Peyer's patch (tissue), 4 donors: ENCODE measurements at places on chromosomes 5 and 9. TPM values are rescaled to one million over a fixed set of nuclear protein-coding genes. Genes with fewer than 3 reads are reported as not detected.
A peak's percentile ranks its signal among the peaks of the same experiment; 100 is the strongest.

The TNFAIP8 gene
- 47.9 TPM for total RNA-seq

The WDR38 gene
- total RNA-seq, result not detected

The TNC gene
- total RNA-seq, result 14.5 TPM

The LIFR gene
- total RNA-seq, result 13.7 TPM

The PCDHAC2 gene
- 0.19 TPM for total RNA-seq

GRCh38 chr5:122924203-122924602 is 78.8 kb downstream of the SNX24 start:
- no peaks in the 10 kb centered on the region for H3K27me3 ChIP-seq
- no peaks in the 10 kb centered on the region for H3K4me1 ChIP-seq
- DNase-seq, result no peak
- no peak overlapping the region for H3K27ac ChIP-seq
- H3K36me3 ChIP-seq, result no peaks in the 10 kb centered on the region
- no peak overlapping the region for H3K4me3 ChIP-seq

GRCh38 chr5:16588434-16589214 is 28.2 kb downstream of the RETREG1 start:
- H3K36me3 ChIP-seq, result no peaks in the 10 kb centered on the region
- no peak overlapping the region for H3K4me3 ChIP-seq
- H3K27me3 ChIP-seq, result no peaks in the 10 kb centered on the region
- DNase-seq, result no peak
- no peak overlapping the region for H3K27ac ChIP-seq

DNA sequence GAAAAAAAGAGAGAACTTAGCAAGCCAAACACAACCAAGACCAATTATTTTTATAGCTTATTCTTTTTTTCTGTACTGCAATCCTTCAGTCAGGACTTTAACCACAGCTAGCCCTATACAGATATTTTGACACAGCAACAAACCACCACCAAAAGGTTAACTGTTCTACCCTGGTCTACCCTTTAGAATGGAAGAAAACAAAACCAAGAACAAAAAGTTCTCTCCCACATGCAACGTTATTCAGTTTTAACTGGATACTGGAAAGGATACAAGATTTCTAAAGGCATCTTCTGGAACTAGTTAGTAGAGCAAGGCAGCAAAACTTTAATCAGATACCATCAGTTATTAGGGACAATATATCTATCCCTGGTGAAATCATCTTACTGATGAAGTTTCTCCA is 32.6 kb downstream of the ECPAS start:
- no peaks in the 10 kb centered on the region for H3K4me1 ChIP-seq
- no peaks in the 10 kb centered on the region for H3K27me3 ChIP-seq
- no peak for DNase-seq
- H3K4me3 ChIP-seq, result no peak overlapping the region

- no peaks in the 10 kb centered on the region for H3K27me3 ChIP-seq
- H3K4me1 ChIP-seq, result no peaks in the 10 kb centered on the region
- no peak for DNase-seq
- H3K4me3 ChIP-seq, result peak overlapping the region; percentile 70
- H3K36me3 ChIP-seq, result no peaks in the 10 kb centered on the region
Measured at GRCh38 chr9:5435912-5436311, 1.8 kb downstream of the PLGRKT start.

- no peaks in the 10 kb centered on the region for H3K36me3 ChIP-seq
- DNase-seq, result no peak
- no peaks in the 10 kb centered on the region for H3K27me3 ChIP-seq
- no peak overlapping the region for H3K4me3 ChIP-seq
Measured at GRCh38 chr9:121447321-121447834, 52.3 kb downstream of the GGTA1 start.

- no peak overlapping the region for H3K27ac ChIP-seq
- DNase-seq, result no peak
- H3K4me3 ChIP-seq, result no peak overlapping the region
- H3K27me3 ChIP-seq, result no peaks in the 10 kb centered on the region
- H3K36me3 ChIP-seq, result no peaks in the 10 kb centered on the region
- no peaks in the 10 kb centered on the region for H3K4me1 ChIP-seq
Measured at GRCh38 chr9:101403516-101404285, 5.0 kb downstream of the ZNF189 start.

GRCh38 chr9:130746434-130747212 is 53.0 kb downstream of the EXOSC2 start:
- no peaks in the 10 kb centered on the region for H3K4me1 ChIP-seq
- H3K27ac ChIP-seq, result no peak overlapping the region
- H3K4me3 ChIP-seq, result no peak overlapping the region
- no peaks in the 10 kb centered on the region for H3K27me3 ChIP-seq

- no peak overlapping the region for H3K4me3 ChIP-seq
- DNase-seq, result no peak
- H3K4me1 ChIP-seq, result no peaks in the 10 kb centered on the region
- no peak overlapping the region for H3K27ac ChIP-seq
- no peaks in the 10 kb centered on the region for H3K36me3 ChIP-seq
Measured at GRCh38 chr5:148542812-148543211, 111.5 kb downstream of the HTR4 start.

- no peaks in the 10 kb centered on the region for H3K36me3 ChIP-seq
- no peaks in the 10 kb centered on the region for H3K27me3 ChIP-seq
- H3K4me3 ChIP-seq, result no peak overlapping the region
- DNase-seq, result peak; percentile 39
- no peaks in the 10 kb centered on the region for H3K4me1 ChIP-seq
- H3K27ac ChIP-seq, result no peak overlapping the region
Measured at GRCh38 chr9:37508135-37508833, 22.5 kb downstream of the POLR1E start.

GRCh38 chr5:148583421-148583965 is 70.8 kb downstream of the HTR4 start:
- DNase-seq, result no peak
- no peaks in the 10 kb centered on the region for H3K27me3 ChIP-seq
- no peaks in the 10 kb centered on the region for H3K4me1 ChIP-seq
- H3K4me3 ChIP-seq, result no peak overlapping the region
- H3K27ac ChIP-seq, result no peak overlapping the region

GRCh38 chr9:21933865-21934264 is 60.3 kb downstream of the CDKN2A start:
- no peak overlapping the region for H3K27ac ChIP-seq
- DNase-seq, result no peak
- H3K4me1 ChIP-seq, result no peaks in the 10 kb centered on the region
- no peaks in the 10 kb centered on the region for H3K36me3 ChIP-seq
- no peak overlapping the region for H3K4me3 ChIP-seq
- no peaks in the 10 kb centered on the region for H3K27me3 ChIP-seq

DNA sequence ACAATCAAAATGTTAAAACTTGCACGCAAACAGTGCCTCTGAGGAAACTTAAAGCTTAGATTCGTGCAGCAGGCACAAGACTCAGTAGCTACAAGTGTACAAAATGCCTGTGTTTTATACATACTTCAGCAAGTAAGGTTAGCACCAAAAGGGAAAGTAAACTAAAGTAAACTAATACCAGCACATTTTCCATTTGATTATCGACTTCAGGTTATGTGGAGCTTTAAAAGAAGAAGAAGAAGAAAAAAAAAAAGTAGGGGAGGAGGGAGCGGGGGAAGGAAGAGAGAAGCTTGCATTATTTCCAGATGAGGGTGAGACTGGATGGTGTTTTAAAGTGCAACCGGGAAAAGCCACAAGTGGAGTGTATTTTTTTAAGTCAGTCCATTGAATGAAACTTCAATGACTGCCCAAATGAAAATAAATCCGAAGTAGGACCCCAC is 596 bp upstream of the ADAMTS6 start:
- no peaks in the 10 kb centered on the region for H3K27me3 ChIP-seq
- H3K4me1 ChIP-seq, result peaks cover 5% of the 10 kb centered on the region
- H3K36me3 ChIP-seq, result no peaks in the 10 kb centered on the region
- H3K27ac ChIP-seq, result peak overlapping the region; percentile 84

GRCh38 chr5:79785983-79786382 is 96.3 kb downstream of the CMYA5 start:
- H3K27me3 ChIP-seq, result no peaks in the 10 kb centered on the region
- DNase-seq, result no peak
- no peaks in the 10 kb centered on the region for H3K4me1 ChIP-seq
- no peak overlapping the region for H3K4me3 ChIP-seq
- H3K36me3 ChIP-seq, result no peaks in the 10 kb centered on the region
- H3K27ac ChIP-seq, result no peak overlapping the region

DNA sequence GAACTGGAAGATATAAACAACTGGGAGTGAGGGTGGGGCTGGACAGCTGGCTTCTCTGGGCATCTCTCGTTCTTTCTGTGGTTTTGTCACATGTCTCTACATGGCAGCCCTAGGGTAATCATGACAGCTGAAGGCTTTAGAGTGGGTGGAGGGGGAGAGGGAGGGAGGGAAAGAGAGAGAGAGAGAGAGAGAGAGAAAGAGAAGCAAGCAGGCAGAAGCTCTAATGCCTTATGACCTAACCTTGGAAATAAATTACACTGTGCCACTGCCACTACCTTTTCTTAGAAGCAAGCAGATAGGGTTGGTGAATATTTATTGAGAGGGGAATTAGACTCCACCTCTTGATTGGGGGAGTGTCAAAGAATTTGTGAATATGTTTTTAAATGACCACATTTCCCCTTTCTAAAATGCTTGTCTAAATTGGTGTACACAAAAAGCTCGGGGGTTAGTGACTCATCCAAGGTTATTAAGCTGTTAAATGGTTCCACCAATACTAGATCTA is 2.6 kb upstream of the DAPK1 start:
- no peaks in the 10 kb centered on the region for H3K4me1 ChIP-seq
- no peak overlapping the region for H3K27ac ChIP-seq
- H3K27me3 ChIP-seq, result no peaks in the 10 kb centered on the region
- H3K36me3 ChIP-seq, result no peaks in the 10 kb centered on the region

GRCh38 chr5:15371184-15371583 is 128.8 kb upstream of the FBXL7 start:
- no peaks in the 10 kb centered on the region for H3K36me3 ChIP-seq
- DNase-seq, result no peak
- no peak overlapping the region for H3K4me3 ChIP-seq
- H3K27ac ChIP-seq, result no peak overlapping the region

GRCh38 chr5:122129306-122129705 is at the start of gene ZNF474:
Gene ZNF474, plus strand, starts transcription at chr5:122129546. Its CDS starts 22,445 bp downstream, at chr5:122151991.
- no peaks in the 10 kb centered on the region for H3K27me3 ChIP-seq
- no peaks in the 10 kb centered on the region for H3K4me1 ChIP-seq
- no peak for DNase-seq
- H3K36me3 ChIP-seq, result no peaks in the 10 kb centered on the region

DNA sequence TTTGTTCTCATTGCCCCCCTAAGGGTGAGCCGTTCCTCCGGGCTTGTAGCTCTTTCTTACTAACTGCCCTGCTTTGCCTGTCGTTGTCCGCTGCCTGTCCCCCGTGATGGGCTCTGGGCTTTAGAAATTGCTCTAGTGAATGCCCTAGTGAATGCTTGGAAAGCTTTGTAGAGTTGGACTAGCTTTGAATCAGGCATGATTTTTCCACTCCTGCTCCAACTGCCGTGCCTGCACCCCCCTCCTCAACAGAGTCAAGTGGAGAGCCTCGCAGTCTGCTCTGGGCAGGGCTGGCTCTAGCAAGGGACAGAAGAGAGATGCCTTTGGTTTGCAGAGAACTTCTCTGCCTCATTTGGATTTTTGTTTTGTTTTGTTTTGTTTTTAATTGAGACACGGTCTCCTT is 46.8 kb upstream of the DAB2IP start:
- H3K36me3 ChIP-seq, result no peaks in the 10 kb centered on the region
- DNase-seq, result no peak
- no peak overlapping the region for H3K4me3 ChIP-seq
- no peaks in the 10 kb centered on the region for H3K27me3 ChIP-seq

DNA sequence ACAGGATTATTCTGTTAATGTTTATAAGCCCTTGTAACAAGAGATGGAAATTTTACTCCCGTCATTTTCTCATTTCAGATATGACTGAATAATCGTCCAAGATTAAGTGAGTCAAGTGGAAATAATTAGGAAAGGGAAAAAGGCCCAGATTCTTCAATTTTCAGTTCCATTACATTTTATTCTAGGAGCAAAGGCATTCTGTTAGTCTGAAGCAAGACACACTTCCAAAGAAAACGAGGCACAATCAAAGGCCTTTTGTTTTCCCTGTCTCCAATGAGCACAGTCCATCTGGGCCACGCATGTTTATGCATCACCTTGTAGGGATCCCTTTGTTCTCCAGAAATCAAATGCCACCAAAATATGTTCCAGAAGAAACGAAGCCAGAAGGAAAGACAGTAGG is 382.9 kb upstream of the RFX3 start:
- H3K36me3 ChIP-seq, result no peaks in the 10 kb centered on the region
- no peak overlapping the region for H3K27ac ChIP-seq
- H3K4me1 ChIP-seq, result no peaks in the 10 kb centered on the region
- no peak overlapping the region for H3K4me3 ChIP-seq
- no peak for DNase-seq
- no peaks in the 10 kb centered on the region for H3K27me3 ChIP-seq
